ENCODE measurements at places on chromosomes 5 and 9.
A peak's percentile ranks its signal among the peaks of the same experiment; 100 is the strongest.

- no peak for DNase-seq
Measured at GRCh38 chr9:117796681-117797080, 92.5 kb downstream of the TLR4 start.

- no peak for DNase-seq
Measured at GRCh38 chr9:114930056-114930812, at the start of gene TNFSF8. Gene TNFSF8, minus strand, starts transcription at chr9:114930591. Its CDS starts 288 bp downstream, at chr9:114930303.

GRCh38 chr5:139843991-139844390 lies 48.4 kb downstream of the PSD2 start:
- DNase-seq, result no peak

DNA sequence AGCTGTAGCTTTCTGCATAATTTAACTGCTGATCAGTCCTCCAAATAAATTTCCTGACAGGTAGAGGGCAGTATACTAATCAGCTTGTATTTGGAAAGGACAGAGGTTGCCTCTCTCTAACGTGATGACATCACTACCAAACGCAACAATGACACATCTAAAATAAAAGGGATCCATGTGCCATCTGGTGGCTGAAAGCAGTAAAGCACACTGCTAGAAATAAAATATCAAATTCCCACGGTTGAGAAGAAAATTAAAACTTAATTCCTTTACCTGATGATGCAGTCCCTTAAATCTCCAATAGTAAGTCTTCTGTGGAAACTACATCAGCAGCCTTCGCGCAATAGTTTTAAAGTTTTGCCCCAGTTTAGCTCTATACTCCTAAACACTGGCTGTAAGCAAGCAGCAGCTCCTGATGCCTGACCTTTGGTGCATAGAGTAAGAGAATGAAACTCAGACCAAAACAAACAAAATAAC lies 54.5 kb downstream of the DIAPH1 start:
- DNase-seq, result peak; percentile 92

DNA sequence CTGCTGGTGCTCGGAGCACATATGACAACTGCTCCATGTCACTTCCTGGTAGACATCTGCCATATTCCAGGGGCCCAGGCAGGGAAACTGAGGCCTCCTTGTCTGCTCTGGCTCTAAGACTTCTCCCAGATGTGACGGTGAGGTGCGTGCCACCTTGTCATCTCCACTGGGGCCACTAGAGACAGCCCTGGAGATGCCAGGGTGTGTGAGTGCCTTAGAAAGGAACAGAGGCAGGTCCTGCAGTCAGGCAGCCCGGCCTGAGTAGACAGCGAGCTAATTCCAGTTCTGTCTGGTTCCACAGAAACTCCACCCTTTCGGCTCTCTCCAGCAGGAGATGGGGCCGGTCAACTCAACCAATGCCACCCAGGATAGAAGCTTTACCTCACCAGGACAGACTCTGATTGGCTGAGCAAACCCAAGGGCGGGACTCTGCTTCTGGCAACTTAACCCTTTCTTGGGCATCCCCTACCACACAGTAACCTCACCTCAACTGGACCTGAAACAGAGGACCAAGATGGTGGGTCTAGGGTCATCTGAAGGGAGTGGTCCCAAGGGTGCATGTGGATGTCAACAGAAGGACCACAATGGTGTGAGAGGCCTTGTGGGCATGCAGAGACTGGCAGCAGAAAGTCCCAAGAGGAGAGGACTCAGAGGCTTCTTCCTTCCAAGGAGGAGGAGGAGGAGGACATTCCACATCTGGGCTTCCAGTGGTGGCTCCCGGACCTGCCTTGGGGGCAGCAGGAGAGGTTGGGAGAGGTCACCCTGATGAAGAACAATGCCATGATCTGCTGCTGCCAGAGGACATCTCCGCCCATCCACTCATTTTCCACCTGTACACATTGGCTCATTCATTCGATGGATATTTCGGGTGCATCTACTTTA lies 77.7 kb downstream of the RGS3 start:
- DNase-seq, result no peak

- DNase-seq, result no peak
Measured at GRCh38 chr9:92734931-92735635, 29.6 kb downstream of the BICD2 start.

DNA sequence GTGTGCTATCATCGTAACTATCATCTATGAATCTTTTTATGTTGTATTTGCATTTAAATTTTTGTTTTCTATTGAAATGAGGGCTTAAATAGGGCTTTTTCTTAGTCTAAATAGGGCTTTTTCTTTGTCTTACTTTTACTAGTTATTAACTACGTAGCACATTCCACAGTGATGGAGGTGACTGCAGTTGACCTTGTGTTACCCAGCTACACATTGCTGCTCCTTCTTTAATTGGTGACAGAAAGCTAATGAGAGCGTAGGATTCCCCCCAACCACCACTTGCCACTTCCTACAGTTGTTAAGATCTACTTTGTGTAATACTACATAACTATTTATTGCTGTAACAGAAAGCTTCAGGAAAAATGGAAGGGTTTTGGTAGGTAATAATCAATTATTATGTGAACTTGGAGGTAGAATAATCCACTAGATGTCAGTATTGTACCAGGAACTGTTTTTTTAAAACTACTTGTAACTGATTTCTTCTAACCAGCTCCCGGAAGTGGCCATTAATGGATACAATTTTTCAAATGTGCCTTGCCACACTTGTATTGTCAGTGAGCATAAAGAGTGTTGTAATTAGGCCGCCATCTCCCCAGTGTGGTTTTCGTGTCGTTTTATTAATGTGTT lies 18.0 kb downstream of the MTRR start:
- peak; percentile 14 for DNase-seq

DNA sequence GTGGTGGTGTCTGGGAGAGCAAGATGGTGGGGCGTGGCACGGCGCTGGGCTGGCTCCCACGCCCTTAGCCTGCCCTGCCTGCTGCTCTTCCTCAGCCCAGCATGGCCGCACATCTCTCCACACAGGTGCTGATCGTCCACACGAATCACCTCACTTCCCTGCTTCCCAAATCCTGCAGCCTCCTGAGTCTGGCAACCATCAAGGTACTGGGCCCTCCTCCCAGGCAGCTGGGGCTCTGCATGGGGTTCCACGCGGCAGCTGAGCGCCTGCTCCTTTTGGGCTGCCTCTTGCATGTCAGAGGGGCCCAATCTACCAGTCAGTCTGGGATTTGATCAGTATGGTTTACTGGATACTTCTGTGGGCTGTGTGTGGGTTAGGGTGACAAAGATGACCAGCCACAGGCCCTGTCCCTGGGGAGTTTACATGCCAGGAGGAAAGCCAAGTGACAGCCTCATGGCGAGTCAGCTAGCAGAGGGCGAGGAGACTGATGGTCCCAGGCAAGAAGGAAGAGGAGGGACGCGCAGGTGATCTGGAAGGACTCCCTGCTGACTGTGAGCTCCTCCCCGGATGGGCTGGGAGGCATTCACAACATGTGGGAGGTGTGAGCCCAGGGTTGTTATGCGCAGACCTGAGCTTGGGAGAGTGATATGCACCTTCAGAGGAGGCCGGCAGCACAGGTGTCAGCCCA lies 6.0 kb downstream of the LRSAM1 start:
- DNase-seq, result no peak
